ENCODE measurements at places on chromosomes 5 and 9. TPM values are rescaled to one million over a fixed set of nuclear protein-coding genes. Genes with fewer than 3 reads are reported as not detected.

Gene LRSAM1
- total RNA-seq = 21.9 TPM

Gene IFNA13
- not detected for total RNA-seq

Gene SPATA31A7
- not detected for total RNA-seq

Gene MTRR
- total RNA-seq = 39.7 TPM

Gene REEP2
- 29.8 TPM for total RNA-seq
